ENCODE measurements at places on chromosomes 3 and 15.

GRCh38 chr15:25185156-25185710, 230.4 kb downstream of the SNRPN start:
- no peak for DNase-seq

DNA sequence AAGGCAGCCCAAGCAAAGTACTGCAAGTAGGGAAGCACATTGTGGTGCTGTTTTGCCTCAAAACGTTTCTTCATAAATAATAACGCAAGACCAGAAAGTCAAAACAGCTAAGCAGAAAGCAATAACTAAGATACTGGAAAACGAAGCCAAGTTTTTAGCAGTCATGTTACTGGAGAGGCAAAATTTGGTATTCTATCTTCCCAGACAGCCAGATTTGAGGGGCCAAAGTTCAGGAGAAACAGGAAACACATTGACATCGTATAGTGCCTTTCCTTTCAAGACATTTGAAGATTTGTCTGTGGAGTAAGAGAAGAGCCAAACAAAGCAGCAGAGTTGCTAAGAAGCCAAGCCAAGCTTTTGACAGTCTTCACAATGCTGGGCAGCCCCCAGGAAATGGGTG, 843.6 kb upstream of the NECTIN3 start:
- no peak for DNase-seq

GRCh38 chr15:69762373-69763148, 309.9 kb downstream of the RPLP1 start:
- DNase-seq: peak; percentile 49

DNA sequence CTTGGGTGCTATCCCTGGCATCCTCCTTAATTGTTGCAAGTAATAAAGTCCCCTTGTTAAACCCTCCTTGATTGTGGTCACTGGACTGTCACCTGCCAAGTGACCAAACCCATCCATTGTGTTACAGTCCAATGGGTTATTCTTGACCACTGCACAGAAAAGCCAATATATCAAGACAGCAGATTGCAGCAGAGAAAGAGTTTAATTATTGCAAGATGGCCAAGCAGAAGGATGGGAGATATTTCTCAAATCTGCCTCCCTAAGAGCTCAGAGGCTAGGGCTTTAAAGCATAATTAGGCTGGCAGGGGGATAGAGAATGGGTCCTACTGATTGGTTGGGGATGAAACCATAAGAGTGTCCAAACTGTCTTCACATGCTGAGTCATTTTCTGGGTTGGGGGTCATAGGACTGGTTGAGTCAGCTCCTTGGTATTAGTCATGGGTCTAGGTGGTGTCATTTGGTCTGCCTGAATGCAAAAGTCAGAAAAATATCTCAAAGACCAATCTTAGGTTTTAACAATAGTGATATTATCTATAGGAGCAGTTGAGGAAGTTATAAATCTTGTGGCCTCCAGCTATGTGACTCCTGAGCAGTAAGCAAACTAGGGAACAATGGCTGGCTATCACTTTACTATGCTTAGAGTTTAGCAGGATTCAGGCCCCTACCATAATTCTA, 19.1 kb upstream of the XYLB start:
- DNase-seq: no peak

GRCh38 chr3:31002730-31003129, 108.3 kb upstream of the GADL1 start:
- no peak for DNase-seq

- no peak for DNase-seq
Observed at GRCh38 chr3:139764069-139764905, 86.5 kb upstream of the NMNAT3 start.
